Islet precursor cell (in vitro differentiated cells): ENCODE measurements at places on chromosomes 1 and 21.

DNA sequence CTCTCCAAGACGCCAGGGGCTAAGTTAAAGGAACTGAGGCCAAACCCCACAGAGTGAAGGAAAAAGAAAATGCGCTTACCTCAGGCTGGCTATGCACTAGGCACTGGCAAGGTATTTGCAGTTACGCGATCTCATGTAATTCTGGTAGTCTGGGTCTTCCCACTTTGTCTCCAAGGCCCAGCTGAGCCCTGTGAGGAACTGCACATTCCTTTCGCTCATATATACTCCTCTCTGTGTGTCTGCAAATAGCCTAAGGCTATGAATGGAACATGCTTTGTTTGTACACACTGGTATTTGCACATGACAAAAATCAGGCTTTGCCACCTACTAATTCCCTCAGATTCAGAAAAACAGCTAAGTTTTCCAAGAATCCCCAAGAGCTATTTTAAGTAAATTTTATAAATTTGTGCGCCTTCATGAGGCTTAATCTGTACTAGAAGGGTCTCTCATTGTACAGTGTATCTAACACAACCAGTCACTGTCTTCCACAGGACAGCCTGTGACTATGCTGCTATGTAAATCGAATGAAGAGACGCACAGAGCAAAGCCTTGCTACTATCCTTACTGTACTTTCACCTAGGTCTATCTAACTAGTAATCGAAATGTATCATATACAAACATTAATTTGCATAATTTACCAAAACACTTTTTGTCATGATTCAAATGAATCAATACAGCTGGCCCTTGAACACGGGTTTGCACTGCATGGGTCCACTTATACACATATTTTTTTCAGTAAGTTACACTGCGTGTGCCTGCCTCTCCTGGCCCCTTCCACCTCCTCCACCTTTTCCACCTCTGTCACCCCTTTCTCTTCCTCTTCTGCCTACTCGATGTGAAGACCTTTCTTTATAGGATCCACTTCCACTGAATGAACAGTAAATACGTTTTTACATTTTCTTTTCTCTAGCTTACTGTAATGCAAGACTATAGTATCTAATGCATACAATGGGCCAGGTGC, 87.0 kb downstream of the SIPA1L2 start:
- peak; percentile 88 for DNase-seq

- no peak for DNase-seq
Measured at GRCh38 chr1:201077116-201077515, 35.1 kb downstream of the CACNA1S start.

- no peak for DNase-seq
Measured at GRCh38 chr21:42533963-42534355, 20.3 kb downstream of the SLC37A1 start.

DNA sequence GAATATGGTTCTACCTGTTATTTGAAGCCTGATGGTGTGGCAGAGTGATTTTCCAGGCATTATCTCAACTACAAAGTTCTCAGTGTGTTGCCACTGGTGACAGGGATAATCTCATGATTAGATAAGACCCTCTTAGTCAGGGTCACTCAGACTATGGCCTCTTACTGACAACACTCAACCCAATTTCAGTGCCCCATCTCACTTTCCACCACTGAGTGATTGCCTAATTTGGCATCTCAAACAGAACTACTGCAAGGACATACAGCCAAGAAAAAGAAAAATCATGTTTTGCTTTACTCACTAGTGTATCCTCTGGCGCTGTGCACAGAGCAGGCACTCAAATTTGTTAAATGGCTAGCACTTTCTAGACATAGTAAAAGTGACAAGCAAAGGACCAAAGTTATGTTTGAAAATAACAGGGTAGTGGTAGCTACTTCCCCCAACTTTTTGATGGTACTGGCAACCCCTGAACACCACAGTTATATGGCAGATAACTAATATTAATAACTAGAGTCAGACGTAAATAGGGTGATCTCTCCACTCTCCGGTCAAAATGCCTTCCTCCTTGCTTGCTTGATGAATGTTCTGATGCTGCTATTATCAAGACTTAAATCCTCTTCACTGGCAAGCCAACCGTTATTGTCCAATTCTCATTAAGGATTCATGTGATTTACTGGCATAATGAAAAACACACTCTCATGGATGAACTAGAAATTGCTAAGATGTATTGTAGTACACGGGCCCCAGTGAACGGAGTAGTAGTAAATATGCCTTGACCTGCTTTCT, 37.1 kb upstream of the SLC30A10 start:
- DNase-seq: no peak
